ACHN (cell line): ENCODE measurements at places on chromosomes 3 and 15.

- DNase-seq = peak; percentile 29
These were observed 401.8 kb downstream of the SHQ1 start for GRCh38 chr3:72446218-72447058.

- peak; percentile 11 for DNase-seq
These were observed 421 bp downstream of the KLHL18 start for GRCh38 chr3:47283193-47283537.

- DNase-seq = no peak
These were observed 2.0 kb downstream of the LYSMD2 start for GRCh38 chr15:51735228-51736010.

- DNase-seq = no peak
These were observed 10.8 kb downstream of the POLG start for GRCh38 chr15:89323825-89324224.

GRCh38 chr15:36970522-36970921 lies 129.8 kb downstream of the MEIS2 start:
- DNase-seq = no peak

GRCh38 chr15:33071451-33071850 lies 123.1 kb downstream of the FMN1 start:
- no peak for DNase-seq

DNA sequence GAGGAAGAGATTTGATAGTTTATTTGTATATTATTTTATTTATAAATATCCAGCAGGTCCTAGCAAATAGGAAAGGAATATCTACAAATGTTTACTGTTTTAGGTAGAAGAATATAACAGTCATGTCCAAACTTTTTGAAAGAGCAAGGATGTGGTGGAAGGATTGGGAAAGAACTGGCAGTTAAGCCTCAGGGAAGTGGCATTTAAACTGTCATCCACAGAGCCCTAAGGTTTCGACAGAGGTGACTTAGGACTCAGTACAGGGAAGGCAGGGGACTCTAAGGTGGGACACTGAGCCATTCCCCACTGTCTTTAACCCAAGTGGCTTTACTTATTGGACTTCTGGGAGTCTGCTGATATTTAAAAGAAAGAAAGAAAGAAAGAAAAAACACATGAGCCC lies 11.8 kb upstream of the TMEM87A start:
- no peak for DNase-seq

- no peak for DNase-seq
These were observed 1268.9 kb downstream of the OTOL1 start for GRCh38 chr3:162765524-162765923.

- peak; percentile 95 for DNase-seq
These were observed 646 bp upstream of the SLC35G2 start for GRCh38 chr3:136818191-136818768.

GRCh38 chr3:159649951-159650350 lies 338.7 kb upstream of the IL12A start:
- no peak for DNase-seq

- no peak for DNase-seq
These were observed 40.2 kb upstream of the IDH2 start for GRCh38 chr15:90142216-90143165.

- no peak for DNase-seq
These were observed 36.6 kb upstream of the UBL7 start for GRCh38 chr15:74497584-74497983.

DNA sequence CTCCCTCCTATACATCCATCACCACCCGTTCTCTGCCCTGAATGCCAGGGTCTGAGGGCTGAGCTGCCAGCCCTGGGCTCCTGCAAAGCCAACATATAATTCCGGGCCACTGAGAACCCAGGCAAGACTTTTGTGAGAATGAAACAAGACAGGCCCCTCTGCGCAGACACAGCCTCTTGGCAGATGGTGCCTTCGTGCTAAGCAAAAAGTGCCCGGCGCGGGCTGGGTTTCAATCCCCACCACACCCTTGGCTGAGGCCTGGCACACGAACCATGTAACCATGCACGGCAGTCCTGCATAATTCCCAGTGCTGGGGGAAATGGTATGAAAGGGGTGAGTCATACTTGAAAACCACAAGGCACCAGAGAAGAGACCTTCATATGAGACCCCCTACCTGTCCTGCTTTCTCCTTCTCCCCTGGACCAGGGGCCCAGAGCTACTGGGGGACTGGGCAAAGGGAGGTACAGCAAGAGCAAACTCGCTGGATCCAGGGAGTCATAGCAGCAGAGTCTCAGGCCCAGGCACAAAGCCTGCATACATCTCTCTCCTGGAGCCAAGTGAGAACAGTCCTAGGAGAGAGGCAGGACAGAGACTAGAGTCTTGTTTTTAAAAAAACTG lies 26.1 kb upstream of the LOXL1 start:
- no peak for DNase-seq

DNA sequence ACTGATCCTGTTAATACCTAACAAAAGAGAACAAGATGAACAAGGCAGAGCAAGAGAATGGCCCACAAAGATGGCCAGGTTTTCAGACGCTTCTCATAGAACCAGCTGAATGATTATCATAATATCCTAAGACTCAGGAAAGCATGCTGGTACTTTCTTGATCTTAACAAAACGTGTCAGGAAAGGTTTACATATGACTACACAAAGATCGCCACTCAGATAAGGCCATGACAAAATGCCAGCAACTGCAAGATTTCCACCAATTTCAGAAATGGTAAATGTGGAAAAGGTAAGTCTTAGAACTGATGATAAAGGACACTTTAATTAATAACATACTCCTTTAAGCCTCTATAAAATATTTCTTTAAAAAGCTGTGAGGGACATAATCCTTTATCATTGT lies 108.8 kb downstream of the DLG1 start:
- DNase-seq = no peak

DNA sequence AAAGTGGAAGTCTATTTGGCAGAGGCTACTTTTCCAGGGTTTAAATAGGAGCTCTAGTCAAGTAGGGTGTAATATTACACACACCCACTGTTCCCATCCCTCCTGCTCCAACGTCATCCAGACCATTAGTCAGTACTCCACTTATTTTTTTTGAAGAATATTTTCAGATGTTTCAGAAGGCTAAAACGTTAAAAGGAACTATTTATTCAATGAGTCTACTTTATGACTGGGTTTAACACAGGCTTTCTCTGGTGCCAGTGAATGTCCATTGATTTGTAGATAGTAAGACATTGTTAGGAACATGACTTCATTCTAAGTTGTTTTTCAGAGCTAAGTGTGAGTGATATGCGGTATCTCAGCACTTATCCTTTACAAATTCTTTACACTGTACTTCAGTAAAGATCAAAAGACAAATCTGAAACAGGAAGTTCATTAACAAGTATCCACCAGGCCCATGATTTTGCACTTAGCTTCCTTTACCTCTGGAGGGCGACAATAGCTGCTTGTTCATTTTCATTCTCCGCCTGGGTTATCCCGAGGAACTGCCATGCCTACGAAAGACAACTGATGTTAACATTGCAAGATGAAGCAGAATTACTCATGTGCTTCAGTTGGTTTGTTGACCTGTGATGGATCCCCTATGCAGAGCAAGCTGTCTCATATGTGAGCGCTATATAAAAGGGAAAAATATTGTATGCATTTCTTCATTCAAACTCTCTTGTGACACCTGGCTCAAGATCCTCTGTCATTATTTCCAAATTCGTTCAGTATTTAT lies 158.7 kb downstream of the USP13 start:
- DNase-seq = peak; percentile 72

GRCh38 chr3:112247900-112248299 lies 46.1 kb downstream of the SLC9C1 start:
- DNase-seq = no peak

- DNase-seq = no peak
These were observed 18.1 kb downstream of the CRABP1 start for GRCh38 chr15:78358102-78358870.

- DNase-seq = no peak
These were observed 502.3 kb downstream of the SHQ1 start for GRCh38 chr3:72345980-72346379.

GRCh38 chr3:194554473-194555123 lies 67.8 kb upstream of the ATP13A3 start:
- DNase-seq = no peak

DNA sequence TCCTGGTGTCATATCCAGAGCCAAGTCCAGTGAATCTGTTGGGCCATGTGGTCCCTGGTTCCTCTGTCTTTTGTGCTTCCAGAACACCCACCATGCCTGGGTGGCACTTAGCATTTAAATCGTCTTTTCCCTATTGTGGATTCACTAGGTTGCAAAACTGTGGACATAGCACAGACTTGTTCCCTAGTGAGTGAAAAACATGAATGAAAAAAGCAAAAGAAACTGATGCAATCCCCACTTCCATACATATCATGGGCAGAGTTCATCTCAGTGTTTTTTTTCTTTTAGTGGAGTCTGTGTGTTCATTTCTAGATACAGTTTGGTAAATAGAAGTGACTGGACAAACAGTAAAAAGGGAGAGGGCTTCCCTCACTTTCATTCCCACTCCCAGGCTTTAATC lies 170.5 kb downstream of the SLCO3A1 start:
- no peak for DNase-seq

DNA sequence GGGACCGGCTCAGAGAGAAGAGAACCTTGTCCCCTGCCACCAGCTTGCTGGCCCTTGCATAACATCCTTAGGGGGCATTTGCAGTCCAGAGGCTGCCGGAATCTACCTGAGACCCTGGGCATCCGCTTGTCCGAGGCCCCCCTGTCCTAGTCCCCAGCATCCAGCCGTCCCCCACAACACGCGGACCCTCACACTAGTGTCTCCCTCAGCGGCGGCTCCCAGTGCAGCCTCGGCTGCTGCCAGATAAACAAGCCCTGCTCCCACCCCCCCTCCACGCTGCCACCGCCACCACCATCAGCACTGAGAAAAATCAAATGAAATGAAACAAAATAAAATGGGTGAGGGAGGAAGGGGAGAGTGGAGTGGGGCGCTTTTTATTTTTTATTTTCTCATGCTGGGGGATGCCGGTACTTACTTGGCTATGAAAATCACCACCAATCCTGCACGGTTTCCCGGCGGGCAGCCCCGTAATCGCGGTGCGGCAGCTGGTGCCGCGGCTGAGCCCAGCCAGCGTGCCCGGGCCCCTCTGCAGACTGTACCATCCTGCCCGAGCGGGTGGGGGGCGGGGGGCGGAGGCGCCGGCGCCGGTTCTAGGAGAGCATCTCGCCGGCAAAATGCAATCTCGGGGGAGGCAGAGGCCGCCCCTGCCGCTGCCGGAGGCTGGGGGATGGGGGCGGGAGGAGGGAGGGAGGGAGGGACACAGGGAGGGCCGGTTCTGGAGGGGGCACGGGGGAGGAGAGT lies at the start of gene ATP2B2:
ATP2B2 (minus strand) TSS at position 537 of the 741 bp plus-strand sequence. CDS start 56,043 bp downstream, outside the sequence.
- no peak for DNase-seq

GRCh38 chr3:185781759-185782158 lies 43.1 kb downstream of the IGF2BP2 start:
- DNase-seq = no peak

GRCh38 chr3:127264794-127265514 lies 22.9 kb downstream of the PRR20G start:
- DNase-seq = no peak

- no peak for DNase-seq
These were observed 3.2 kb downstream of the MAPKBP1 start for GRCh38 chr15:41777421-41777973.

DNA sequence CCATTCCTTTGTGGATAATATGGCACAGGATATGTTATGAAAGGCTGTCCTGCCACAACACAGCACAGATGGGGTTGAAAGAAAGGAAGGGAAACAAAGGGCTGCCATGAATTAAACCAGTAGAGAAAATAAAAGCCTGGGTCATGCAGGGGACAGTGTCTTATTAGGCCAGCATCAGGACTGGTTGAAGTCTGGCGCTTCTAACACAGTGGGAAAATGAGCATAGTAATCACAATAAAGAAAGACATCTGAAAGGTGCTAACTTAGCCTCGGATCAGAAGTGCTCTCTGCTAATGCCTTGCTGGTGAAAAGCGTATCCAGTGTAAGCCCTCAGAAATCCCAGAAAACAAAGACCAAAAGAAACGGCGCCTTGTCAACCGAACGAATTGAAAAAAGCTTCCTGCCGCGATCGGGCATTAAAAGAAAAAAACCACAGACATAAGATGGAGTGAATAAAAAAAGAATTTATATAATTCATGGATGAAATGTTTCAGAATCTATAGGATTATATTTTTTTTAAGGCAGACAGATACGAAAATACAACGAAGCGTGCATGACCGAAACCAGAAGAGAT lies 566 bp upstream of the MKRN3 start:
- DNase-seq = no peak

GRCh38 chr3:17166369-17166768 lies 281.6 kb downstream of the PLCL2 start:
- no peak for DNase-seq

DNA sequence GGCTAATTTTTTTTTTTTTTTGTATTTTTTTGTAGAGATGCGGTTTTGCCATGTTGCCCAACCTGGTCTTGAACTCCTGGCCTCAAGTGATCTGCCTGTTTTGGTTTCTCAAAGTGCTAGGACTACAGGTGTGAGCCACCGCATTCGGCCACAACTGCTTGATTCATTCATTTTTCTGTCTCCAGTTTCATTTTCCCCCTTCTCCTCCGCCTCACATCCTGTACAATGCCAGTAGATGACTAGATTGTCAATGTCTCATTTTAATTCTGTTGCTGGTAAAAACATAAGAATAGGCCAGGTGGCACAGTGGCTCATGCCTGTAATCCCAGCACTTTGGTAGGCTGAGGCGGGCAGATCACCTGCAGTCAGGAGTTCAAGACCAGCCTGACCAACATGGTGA lies 12.0 kb upstream of the ZNF592 start:
- DNase-seq = no peak

DNA sequence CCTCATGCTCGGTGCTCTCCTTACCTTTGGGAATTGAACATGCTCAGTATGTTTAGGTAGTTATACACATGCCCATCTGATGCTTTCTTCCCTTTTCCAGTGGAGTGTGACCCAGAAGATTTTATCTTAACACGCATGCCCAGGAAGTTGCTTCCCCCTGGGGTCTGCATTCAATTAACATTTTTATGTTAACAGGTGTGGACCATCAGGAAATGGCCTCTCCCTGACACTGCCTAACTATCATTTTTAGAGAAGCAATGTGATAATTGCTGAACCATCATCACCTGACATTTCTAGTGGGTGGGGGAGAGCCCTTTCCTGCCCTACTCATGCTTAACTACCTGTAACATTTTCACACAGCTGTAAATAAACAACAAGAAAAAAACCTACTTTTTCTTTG lies 55.1 kb upstream of the TGFBR2 start:
- no peak for DNase-seq

- no peak for DNase-seq
These were observed 337.5 kb downstream of the GAP43 start for GRCh38 chr3:115960799-115961198.

DNA sequence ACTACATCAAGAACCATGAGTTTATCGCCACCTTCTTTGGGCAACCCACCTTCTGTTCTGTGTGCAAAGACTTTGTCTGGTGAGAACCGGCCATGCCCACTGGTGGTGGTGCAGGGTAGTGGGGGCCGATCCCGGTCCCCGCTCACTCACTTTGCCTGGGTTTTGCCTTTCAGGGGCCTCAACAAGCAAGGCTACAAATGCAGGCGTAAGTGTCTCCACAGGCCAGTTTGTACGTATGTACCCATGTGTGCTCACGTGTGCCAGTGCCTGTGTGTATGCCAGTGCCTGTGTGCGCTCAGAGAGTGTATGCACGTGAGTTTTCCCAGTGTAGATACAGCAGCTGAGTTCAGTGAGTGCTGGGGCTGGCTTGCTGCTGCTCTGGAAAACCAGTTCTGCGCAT lies 20.5 kb downstream of the PRKCD start:
- DNase-seq = no peak

GRCh38 chr3:45082142-45082538 lies 56.0 kb downstream of the CLEC3B start:
- DNase-seq = no peak
